ENCODE measurements at places on chromosomes 1 and 21.
A peak's percentile ranks its signal among the peaks of the same experiment; 100 is the strongest.

GRCh38 chr1:70440642-70441391, 29.7 kb downstream of the CTH start:
- no peak for DNase-seq

DNA sequence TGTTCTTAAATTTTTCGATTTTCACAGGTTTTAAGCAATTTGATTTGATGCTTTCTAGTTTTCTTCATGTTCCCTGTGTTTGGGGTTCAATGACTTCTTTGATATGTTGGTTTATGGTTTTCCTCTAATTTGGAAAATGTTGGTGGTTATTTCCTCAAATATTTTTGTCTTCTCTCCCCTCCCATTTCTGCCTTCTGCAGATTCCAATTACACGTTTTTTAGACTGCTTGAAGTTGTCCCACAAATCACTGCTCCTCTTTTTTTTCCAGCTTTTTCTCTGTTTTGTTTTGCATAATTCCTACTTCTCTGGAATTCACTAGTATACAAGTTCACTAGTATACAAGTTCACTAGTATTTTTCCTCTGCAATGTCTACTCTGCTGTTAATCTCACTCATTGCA, 61.3 kb downstream of the FAF1 start:
- DNase-seq, result no peak

GRCh38 chr1:174791863-174792262, 207.9 kb upstream of the CACYBP start:
- no peak for DNase-seq

DNA sequence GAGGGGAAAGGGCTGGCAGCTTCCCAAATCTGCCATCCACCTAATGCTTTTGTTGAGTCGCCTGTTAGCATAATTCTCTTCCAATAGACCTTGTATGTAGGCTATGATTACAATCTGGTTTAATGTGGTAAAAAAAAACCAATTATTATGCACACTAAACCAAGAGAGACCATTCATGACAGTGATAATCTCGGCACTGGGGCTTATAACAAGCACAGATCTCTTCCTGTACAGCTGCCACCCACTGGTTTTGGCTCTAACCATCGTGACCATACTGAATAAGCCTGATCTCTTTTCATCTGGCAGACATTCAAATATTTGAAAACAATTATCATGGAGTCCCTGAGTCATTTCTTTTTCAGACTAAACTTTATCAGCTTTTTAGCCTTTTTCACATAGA, 12.0 kb upstream of the SYT14 start:
- peak; percentile 31 for DNase-seq

DNA sequence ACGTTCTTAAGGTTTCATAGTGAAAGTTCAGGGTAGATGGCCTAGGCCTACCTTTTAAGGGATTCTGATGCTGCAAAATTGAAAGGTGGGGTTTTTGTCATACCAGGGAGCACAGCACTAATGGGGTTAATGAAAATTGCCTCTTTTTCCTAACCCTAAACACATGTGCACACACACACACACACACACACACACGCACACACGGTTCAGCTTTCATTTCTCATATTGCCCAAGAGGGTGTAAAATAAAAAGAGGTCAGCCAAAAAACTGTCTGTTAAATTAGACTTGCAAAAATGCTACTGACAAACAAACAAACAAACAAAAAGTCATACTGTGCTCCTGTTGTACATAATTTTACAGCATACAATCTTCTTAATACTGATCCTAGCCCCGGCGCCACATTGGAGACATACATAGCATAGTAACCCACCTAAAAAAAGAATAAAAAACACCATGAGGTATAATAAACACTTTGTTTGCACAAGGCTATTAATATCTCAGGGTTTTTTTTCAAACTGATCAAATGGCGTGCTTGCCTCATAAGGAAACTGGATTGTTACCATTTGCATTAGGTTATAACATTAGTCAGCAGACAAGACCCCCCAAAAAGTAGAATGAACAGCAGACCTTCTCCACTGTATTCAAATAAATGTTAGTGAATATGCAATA, 69.1 kb downstream of the TGFB2 start:
- DNase-seq, result no peak

Measured in fibroblast of villous mesenchyme (primary cell).